GM12878 (cell line): ENCODE measurements at places on chromosomes 5 and 9. TPM values are rescaled to one million over a fixed set of nuclear protein-coding genes. Genes with fewer than 3 reads are reported as not detected.
A peak's percentile ranks its signal among the peaks of the same experiment; 100 is the strongest.

DNA sequence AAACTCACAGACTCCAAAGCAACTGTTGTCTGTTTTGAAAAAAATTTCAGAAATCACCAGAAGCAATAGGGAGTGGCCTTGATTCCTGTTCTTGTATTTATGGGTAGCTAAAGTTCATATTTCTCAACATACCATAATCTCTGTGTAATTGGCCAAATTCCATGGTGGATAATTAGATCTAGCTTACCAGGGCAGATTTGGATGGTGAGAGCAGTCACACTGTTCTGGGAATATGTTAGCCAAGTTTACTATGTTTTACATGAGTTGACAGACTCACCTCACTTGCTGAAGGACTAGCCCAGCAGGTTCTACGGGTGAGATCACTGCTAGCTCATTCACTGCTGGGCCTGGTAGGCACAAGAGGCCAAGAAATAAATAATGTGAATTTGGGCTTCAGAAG is 32.7 kb upstream of the CDKN2B start:
- H3K4me1 ChIP-seq, result no peaks in the 10 kb centered on the region
- no peaks in the 10 kb centered on the region for H3K36me3 ChIP-seq
- H3K4me3 ChIP-seq, result no peak overlapping the region

DNA sequence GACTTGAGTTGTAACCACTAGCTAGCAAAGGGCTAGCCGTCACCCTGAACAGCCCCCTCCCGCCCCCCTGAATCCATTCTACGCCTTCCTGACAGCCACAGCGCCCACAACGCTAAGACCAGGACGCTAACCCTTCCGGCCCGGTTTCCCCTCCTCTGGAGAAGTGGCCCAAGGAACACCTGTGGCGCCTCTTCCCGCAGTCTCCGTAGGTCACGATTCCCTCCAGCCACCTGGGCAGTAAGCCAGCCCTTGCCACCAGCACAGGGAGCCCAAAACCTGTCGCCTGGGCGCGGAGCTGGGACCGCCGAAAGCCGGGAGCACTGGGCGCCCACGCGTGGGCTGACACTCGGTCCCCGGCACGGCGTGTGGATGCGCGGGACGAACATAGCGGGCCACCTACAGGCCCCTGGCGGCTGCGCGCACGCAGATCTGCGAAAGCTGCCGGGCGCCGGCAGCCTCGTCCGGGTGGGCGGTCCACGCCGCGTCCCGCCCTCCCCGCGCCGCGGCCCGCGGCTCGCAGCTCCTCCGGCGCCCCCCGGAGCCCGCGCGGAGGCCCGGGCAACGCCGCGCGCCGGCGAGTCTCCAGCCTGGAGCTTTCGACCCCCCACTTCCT is 596 bp downstream of the IRF1 start:
- peaks cover 54% of the 10 kb centered on the region for H3K4me1 ChIP-seq
- no peak for DNase-seq
- peak overlapping the region; percentile 97 for H3K27ac ChIP-seq
- no peaks in the 10 kb centered on the region for H3K27me3 ChIP-seq

- no peaks in the 10 kb centered on the region for H3K27me3 ChIP-seq
- H3K36me3 ChIP-seq, result peaks cover 2% of the 10 kb centered on the region
- H3K4me3 ChIP-seq, result peak overlapping the region; percentile 86
- peaks cover 32% of the 10 kb centered on the region for H3K4me1 ChIP-seq
- no peak for DNase-seq
- peak overlapping the region; percentile 60; the same call in 1 of the 2 replicates for H3K27ac ChIP-seq
Observed at GRCh38 chr5:177496070-177496726, 1.2 kb downstream of the PDLIM7 start.

The IL31RA gene
- total RNA-seq, result 0.21 and 0.31 TPM in 2 replicates

DNA sequence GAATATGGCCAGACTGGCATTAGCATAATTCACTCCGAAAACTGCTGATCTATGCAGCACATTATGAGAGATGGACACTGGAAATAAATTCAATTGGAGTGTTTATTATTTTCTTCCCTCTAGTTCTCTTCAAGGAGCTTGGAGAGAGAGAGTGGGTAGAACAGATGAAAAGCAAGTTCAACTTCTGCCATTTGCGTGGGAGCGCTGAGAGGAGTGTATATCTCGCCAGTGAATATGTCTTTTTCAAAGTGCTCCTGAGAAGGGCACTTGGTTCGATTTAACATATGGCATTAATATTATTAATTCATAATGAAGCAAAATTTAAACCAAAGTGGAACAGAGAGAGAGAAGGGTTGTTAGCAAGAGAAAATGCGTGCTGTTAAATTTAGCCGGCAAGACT is 214.4 kb downstream of the DAB2IP start:
- H3K4me1 ChIP-seq, result no peaks in the 10 kb centered on the region
- no peaks in the 10 kb centered on the region for H3K36me3 ChIP-seq
- H3K4me3 ChIP-seq, result no peak overlapping the region
- DNase-seq, result no peak
- H3K27me3 ChIP-seq, result 0 out of 2 replicates have a peak, but pooled peaks cover 2% of the 10 kb centered on the region

DNA sequence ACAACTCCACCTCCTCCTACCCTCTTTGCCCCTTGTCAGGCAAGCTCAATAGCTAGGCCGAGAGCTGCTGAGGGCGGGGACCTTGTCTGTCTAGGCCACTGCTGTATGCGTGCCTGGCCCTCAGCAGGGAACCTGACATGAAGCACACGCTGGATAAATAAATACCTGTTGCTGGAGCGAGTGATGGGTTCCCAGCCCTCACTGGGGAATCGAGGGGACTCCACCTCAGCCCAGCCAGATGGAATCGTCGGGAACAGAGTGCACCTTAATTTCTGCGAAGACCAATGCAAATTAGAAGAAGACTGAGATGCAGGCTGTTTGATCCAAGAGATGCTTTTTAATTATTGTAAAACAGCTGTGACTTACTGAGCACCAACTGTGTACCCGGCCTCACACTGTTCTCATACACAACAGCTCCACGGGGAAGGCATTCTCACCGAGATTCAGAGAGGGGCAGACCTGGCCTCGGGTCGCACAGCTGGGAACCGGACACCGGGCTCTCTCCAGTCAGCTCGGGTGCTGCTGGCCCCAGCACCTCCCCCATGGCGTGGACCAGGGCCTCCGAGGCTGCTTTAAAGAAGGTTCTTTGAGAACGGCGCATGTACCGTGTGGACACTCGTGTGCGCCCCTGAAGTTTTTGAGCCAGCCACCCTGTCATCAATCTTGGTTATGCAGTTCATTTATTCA is 109.7 kb upstream of the IER5L start:
- no peak overlapping the region for H3K4me3 ChIP-seq
- H3K36me3 ChIP-seq, result no peaks in the 10 kb centered on the region
- no peaks in the 10 kb centered on the region for H3K4me1 ChIP-seq
- H3K27ac ChIP-seq, result no peak overlapping the region
- no peaks in the 10 kb centered on the region for H3K27me3 ChIP-seq
- DNase-seq, result no peak

GRCh38 chr9:6911901-6912638 is 154.3 kb downstream of the KDM4C start:
- H3K36me3 ChIP-seq, result no peaks in the 10 kb centered on the region; the same call in 1 of the 2 replicates
- H3K27ac ChIP-seq, result no peak overlapping the region
- H3K27me3 ChIP-seq, result no peaks in the 10 kb centered on the region
